MCF 10A (cell line): ENCODE measurements at places on chromosomes 12 and 14. TPM values are rescaled to one million over a fixed set of nuclear protein-coding genes. Genes with fewer than 3 reads are reported as not detected.

NELL2 gene
- total RNA-seq: not detected in 2 replicates

FGD4 gene
- 32.5 and 34.7 TPM in 2 replicates for total RNA-seq

- no peaks in the 10 kb centered on the region for H3K27me3 ChIP-seq
- no peaks in the 10 kb centered on the region for H3K4me1 ChIP-seq
- H3K27ac ChIP-seq: no peak overlapping the region
- no peaks in the 10 kb centered on the region for H3K36me3 ChIP-seq
Measured at GRCh38 chr12:75564398-75564797, 53.0 kb upstream of the KRR1 start.

DNA sequence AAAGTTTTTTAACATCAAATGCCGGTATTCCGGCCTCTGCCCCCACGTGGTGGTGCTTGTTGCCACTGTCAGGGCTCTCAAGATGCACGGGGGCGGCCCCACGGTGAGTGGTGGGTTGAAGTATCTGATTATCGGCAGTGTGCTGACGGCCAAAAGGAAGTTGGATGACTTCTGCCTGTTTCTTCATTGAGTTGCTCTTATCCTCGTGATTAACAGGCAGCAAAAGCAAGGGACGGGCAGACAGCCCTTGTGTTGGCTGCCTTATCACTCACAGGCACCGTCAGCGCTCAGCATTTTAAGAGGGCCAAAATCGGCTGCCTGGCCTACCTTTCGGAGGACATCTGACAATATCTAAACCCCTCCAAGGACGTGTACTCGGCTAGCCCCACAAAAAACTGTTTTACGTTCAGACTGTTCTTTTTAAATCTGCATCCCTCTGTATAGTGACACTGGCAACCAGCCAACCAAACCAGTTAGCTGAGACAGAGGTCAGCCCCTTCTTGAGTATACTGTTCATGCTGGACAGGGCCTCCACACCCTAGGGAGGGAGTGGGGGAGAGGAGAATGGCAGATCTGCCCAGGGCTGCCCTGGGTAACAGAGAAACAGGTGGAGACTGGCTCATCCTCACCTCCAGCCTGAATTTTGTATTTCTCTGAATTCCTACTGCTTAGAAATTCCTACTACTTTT lies 22.9 kb upstream of the AKAP5 start:
- peaks cover 15% of the 10 kb centered on the region for H3K4me1 ChIP-seq
- DNase-seq: no peak
- H3K36me3 ChIP-seq: peaks cover 84% of the 10 kb centered on the region
- no peaks in the 10 kb centered on the region for H3K27me3 ChIP-seq

SCN8A gene
- total RNA-seq: 0.70 and 2.1 TPM in 2 replicates

- H3K27me3 ChIP-seq: no peaks in the 10 kb centered on the region
- peaks cover 10% of the 10 kb centered on the region for H3K36me3 ChIP-seq
- H3K4me1 ChIP-seq: peaks cover 14% of the 10 kb centered on the region
- DNase-seq: peak; percentile 97
Measured at GRCh38 chr12:96416033-96416799, 16.0 kb upstream of the CDK17 start.
